ENCODE measurements at places on chromosomes 12 and 14. TPM values are rescaled to one million over a fixed set of nuclear protein-coding genes. Genes with fewer than 3 reads are reported as not detected.

DNA sequence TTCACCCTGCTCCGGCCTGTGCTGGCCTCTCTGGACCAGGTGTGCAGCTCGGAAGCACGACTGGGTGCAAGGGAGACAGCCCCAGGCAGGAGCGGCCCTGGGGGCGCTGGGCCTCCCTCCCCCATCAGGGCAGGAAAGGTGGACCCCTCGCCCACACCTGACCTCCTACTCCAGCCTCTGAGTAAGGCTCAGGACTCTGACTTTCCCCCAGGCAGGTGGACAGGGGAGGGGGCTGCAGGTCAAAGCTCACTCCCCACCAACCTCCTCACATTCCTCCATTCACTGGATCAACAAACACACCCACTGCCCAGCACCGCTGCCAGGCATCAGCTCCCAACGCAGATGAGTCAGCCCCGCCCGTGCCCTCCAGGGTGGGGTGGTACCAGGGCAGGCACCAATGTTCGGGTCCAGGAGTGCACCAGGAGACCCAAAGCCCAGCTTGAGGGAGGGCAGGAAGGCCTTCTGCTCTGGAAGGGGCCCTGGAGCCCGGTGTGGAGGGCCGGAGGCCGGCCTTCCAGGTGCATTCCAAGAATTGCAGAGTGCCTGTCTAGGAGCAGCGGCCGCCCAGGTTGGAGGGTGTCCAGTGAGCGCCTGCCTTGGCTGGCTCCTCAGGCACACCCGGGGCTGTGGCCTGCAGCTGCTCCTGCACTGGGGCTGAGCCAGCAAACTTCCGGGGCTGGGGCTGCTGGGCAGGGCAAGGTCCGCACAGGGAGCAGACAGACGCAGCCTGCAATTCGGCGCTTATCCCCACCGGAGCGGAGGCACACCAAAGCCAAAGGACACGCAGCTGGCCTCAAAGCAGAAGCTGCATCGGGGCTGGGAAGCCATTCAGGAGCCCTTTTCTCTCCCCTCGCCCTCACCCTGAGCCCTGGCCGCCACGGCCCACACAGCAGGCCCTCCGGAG, 1.6 kb upstream of the INF2 start:
- peak; percentile 80 for DNase-seq

- no peak for DNase-seq
These were observed 325.8 kb upstream of the DIO3 start for GRCh38 chr14:101235335-101236103.

Gene DCAF4
- total RNA-seq: 7.0 TPM

GRCh38 chr12:65665817-65666216, 158.5 kb upstream of the HMGA2 start:
- DNase-seq: no peak

GRCh38 chr12:87813476-87814234, 215.5 kb downstream of the C12orf50 start:
- no peak for DNase-seq

Gene PTGER2
- total RNA-seq: 0.44 TPM

GRCh38 chr14:83085136-83085535, 1551.5 kb upstream of the SEL1L start:
- DNase-seq: no peak

- no peak for DNase-seq
These were observed 373.5 kb upstream of the OR4E1 start for GRCh38 chr14:22047115-22047514.

- DNase-seq: no peak
These were observed 197.4 kb downstream of the EPS8 start for GRCh38 chr12:15591811-15592210.

DNA sequence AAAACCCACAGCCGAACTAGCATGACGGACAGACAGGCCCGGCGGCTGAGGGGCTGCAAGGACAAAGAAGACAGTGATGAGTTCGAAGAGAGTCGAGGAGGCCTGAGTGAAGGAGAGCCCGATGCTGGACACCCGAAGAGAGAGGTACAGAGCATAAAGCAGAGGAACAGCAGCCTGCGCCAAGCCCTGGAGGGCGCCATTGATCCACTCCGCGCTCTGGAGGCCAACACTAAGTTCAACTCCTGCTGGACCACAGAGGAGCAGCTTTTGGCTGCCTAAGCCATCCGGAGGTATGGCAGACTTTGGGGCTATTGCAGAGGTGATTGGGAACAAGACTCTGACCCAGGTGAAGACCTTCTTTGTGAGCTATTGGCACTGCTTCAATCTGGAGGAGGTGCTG, 7.8 kb upstream of the PLXNC1 start:
- DNase-seq: no peak

Gene SCFD1
- total RNA-seq: 20.5 TPM

Gene PRKD1
- total RNA-seq: 4.3 TPM

Gene PDZRN4
- total RNA-seq: 0.89 TPM

GRCh38 chr12:19205120-19205519, 75.6 kb downstream of the PLEKHA5 start:
- no peak for DNase-seq

Gene GPR135
- 5.0 TPM for total RNA-seq

DNA sequence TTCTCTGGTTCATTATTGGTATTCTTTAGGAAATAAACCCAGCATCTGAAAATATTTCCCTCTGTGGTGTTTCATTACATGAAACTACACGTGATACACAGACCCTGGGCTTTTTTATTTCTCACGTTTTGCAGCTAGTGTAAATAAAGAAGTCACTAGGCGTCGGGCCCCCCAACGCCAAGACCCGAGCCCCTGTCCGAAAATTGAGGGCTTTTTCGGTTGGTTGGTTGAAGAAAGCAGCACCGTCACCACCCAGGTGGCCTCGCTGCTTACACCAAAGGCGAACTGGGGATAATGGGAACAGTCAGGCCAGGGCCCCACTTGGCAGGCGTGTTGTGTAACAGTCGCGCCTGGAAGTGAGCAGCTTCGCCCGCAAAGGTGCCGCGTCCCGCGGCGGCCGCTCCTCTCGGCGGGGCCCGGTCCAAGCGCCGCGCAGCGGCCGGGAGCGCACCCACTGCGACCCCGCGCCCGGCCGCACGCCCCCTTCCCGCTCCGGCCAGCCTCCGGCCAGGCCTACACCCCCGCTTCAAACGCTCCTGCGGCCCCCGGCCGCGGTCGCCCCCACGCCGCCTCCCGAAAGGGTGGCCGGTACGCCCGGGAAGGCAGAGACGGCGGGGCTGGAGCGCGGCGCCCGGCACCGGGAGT, 1.2 kb downstream of the DUSP16 start:
- DNase-seq: peak; percentile 72

DNA sequence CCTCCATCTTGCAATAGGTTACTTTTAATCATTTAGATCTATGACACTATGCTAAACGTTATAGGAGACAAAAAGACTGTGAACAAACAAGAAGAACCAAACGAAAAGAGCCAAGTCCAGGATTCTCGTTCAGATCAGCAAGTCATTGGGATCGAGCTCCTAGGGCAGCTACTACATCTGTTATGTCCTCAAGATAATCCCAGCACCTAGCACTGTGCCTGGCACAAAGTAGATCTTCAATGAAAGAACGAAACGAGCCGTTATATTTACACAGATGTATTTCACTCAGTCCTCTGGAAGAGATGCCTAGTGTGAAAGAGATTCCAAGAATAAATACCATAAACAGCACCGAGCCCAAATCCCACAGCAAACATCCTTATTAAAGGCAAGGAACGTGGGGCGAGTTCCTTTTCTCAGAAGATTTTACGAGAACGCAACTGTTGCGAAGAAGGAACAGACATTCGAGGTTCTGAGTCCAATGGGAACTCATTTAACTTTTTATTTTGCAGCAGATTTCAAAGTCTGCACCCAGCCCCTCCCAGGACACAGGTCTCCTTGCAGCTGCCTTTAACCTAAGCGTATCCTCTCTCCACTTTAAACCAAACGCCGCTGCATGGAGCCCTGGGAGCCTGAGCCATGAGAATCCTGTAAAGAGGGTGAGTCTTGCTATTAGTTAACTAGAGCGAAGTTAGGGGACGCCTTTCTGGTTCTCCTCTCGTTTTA, 544 bp upstream of the TDP1 start:
- DNase-seq: no peak
